Vagina (tissue), 2 donors: ENCODE measurements at places on chromosomes 4 and X.

DNA sequence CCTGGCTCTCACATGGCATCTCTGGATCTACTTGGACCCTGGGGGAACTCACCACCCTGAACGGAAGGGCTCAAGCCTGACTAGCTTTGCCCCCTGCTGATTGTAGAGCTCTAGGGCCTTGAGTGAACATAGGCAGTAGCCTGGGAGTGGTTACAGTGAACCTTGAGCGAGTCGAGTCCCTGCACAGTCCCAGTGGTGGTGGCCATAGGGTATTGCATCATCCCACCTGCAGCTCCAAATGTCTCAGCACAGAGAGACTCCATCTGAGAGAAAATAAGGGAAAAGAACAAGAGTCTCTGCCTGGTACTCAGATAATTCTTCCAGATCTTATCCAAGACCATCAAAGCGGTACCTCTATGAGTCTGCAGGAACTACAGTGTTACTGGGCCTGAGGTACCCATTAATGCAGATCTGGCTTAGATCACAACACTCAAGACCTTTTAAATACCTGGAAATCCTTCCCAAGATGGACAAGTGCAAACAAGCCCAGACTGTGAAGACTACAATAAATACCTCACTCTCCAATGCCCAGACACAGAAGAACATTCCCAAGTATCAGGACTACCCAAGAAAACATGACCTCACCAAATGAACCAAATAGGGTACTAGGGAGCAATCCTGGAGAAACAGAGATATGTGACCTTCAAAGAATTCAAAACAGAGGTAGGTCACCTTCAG lies 167.5 kb upstream of the TET2 start:
- no peak for DNase-seq

DNA sequence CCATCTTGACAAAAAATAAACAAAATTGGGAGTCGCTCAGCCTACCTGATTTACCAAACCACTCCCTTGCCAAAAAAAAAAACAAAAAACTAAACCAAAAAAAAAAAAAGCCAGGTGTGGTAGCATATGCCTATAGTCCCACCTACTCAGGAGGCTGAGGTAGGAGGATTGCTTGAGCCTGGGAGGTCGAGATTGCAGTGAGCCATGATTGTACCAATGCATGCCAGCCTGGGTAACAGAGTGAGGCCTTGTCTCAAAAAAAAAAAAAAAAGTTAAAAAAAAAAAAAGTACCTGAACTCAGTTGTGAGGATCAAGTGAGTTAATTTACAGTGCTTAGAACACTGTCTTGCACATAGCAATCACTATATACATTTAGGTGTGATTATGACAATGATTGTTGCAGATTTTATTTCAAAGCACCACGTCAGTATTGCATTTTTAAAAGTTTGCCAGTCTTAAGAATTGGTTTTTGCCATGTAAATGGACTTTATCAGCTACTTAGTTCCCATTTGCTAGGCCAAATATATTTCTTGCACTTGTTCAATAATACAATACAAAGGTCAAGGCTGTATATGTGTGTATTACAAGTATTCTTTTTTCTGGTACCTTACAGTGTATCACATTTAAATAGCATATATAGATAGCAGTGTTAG lies 4.6 kb downstream of the NUDT9 start:
- DNase-seq = no peak

- DNase-seq = no peak
These were observed 63.7 kb downstream of the SPCS3 start for GRCh38 chr4:176383273-176384077.

DNA sequence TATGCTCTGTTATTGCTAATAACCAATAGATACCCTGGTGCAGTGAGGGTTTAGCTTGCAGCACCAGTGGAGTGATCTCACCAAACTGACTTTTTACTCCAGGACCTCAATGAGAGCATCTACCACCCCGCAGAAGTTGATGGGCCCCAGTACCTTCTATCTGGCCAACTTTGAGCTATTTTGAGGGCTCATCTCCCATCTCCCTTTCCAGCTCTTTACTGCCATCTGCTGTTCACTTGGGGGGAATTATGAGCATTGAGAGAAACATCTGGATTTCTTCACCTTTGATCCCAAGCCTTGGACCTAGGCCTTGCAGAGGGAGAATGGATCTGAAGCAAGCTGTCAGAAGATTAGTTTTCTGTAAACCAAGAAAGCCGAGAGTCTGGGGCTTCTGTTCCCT lies 143.6 kb downstream of the TMEM164 start:
- no peak for DNase-seq

DNA sequence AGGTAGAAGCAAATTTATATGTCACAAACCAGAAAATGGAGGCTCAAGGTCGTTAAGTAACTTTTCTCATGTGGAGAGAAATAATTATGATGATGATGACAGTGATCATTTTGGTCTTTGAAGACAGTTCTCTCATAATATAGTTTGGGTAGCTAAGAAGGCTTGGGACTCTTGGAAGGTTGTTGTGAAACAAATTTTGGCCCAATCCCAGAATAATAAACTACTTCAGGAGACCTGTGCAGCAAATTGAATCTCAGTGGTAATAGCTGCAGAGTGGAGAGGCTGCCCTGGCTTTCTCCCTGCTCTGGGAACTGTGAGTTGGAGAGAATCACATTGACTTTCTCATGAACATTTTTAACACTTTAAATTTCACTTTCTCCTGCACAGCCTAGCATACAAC lies 217.2 kb upstream of the BOD1L1 start:
- no peak for DNase-seq

GRCh38 chrX:31147175-31147574 lies 75.3 kb upstream of the FTHL17 start:
- DNase-seq = no peak

GRCh38 chr4:3821580-3822229 lies 55.5 kb downstream of the ADRA2C start:
- DNase-seq = no peak

DNA sequence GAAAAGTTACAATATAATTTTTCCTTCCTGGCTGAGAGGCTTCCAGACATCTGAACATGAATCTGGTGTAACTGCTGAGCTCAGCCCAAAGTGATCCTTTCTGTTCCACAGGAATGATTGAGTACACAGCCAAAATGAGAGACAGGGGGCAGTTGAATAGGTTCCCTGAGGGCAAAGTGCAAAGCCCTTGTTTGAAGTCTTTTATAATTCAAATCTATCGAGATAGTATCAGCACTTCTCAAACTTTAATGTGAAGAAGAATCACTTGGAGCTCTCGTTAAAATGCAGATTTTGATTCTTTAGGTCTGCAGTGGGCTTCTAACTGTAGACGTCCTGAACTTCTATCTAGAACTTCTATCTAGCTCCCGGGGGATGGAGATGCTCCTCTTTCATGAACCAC lies 54.4 kb upstream of the BMP2K start:
- no peak for DNase-seq
